ENCODE measurements at places on chromosomes 3 and 15.

GRCh38 chr3:8579943-8580342 is 64.7 kb downstream of the SSUH2 start:
- no peak for DNase-seq

DNA sequence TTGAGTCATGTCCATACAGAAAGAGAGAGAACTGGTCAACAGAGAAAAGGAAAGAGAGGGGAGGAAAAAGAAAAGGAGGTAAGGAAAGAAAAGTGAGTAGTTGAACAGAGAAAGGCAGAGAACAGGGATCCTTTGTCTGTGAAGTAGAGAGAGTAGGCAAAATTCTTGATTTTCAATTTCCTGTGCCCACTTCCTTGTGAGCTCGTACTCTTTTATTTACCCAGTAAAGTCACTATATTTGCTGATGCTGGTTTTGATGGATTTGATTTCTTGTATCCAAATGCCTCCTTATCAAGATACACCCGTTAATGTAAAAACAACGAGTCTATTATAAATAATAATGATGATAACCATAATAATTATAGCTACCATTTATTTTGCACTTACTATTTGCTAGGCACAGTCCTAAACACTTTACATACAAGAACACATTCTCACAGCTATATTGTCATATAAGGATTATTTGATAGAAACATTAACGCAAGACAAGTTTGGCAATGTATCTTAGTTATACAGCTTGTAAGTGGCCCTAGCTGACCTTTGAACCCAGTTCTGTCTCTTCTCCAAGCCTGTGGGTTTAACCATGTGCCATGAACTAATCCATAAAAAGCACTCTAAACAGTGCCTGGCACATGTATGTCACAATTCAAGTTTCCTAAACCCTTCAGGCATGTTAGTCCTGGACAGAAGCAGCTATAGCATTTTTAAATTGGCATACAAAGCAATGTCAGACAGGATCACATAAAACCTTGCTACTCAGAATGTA is 6.7 kb upstream of the P2RY1 start:
- DNase-seq: no peak

- DNase-seq: no peak
These were observed 143.4 kb downstream of the PDCD6IP start for GRCh38 chr3:33941804-33942203.

- no peak for DNase-seq
These were observed 59.6 kb upstream of the CASR start for GRCh38 chr3:122123850-122124249.

- peak; percentile 95 for DNase-seq
These were observed 153.5 kb upstream of the LPP start for GRCh38 chr3:188000361-188000861.

- no peak for DNase-seq
These were observed 233.1 kb upstream of the HES1 start for GRCh38 chr3:193902607-193903511.

- DNase-seq: no peak
These were observed 5.2 kb upstream of the HHATL start for GRCh38 chr3:42707620-42708355.

DNA sequence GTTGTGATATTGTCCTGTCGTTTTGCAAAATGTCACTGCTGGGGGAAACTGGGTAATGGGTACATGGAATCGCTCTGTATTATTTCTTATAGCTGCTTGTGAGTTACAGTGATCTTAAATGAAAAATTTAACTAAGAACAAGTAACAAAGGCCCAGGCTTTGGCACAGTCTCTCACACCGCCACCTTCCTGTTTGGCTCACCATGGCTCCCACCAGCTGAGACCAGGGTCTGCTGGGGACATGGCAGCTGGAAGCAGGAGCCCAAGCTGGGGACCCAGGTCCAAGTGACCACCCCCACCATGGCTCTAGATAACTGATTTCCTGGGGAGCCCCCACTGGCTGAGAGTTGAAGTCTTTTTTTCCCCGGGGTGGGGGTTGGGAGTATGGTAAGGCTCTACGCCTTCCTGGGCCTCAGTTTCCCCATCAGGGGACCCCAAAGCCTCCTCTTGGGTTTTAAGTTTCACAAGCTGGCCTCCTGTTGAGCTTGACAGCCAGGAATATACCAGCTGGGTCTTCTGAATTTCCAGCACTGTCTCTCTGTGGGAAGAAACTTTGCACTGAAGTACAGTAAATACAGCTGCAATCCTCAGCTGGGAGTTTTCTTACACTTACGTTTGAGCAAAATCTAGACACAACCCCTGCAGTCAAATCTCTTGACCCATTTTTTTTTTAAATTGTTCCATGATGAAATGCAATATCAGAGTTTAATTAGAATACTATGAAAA is 26.1 kb downstream of the ABTB1 start:
- DNase-seq: no peak

GRCh38 chr3:16113704-16114103 is 60.8 kb upstream of the GALNT15 start:
- DNase-seq: no peak

GRCh38 chr3:53841296-53841695 is 4.9 kb downstream of the CHDH start:
- no peak for DNase-seq

- no peak for DNase-seq
These were observed 20.4 kb downstream of the MAGI1 start for GRCh38 chr3:66018057-66019033.

Data from NCI-H1105 treated with DMSO at 0.1 percent for 48 hours (cell line).